ENCODE measurements at places on chromosomes 3 and 15. TPM values are rescaled to one million over a fixed set of nuclear protein-coding genes. Genes with fewer than 3 reads are reported as not detected.

TGM4 gene
- not detected for total RNA-seq

DNAH1 gene
- total RNA-seq = 8.3 TPM

DNA sequence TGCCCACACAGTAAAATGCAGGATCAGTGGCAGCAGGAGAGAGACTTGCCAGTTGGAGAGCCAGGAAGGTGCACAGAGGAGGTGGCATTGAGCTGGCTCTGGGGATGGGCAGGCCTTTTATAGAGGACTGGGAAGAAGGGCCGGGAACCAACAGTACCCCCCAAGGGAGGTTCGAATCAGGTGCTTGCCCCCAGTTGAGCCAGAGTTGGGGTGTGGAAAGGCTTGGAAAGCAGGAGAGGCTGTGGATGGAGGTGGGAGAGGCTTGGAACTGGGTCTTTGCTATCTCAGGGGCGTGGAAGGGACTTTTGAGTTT is 107.6 kb downstream of the KLF13 start:
- no peak for DNase-seq

GRCh38 chr3:67077656-67078055 is 79.5 kb downstream of the KBTBD8 start:
- no peak for DNase-seq

Data from Karpas-422 (cell line).